ENCODE measurements at places on chromosomes 1 and 21. TPM values are rescaled to one million over a fixed set of nuclear protein-coding genes. Genes with fewer than 3 reads are reported as not detected.

- H3K4me1 ChIP-seq, result no peaks in the 10 kb centered on the region
- H3K27me3 ChIP-seq, result no peaks in the 10 kb centered on the region
- H3K36me3 ChIP-seq, result peaks cover 47% of the 10 kb centered on the region
- H3K27ac ChIP-seq, result no peak overlapping the region
Observed at GRCh38 chr1:19138958-19139581, 71.0 kb downstream of the UBR4 start.

- H3K4me3 ChIP-seq, result no peak overlapping the region
- H3K27me3 ChIP-seq, result no peaks in the 10 kb centered on the region
- no peak overlapping the region for H3K27ac ChIP-seq
- H3K4me1 ChIP-seq, result no peaks in the 10 kb centered on the region
- DNase-seq, result no peak
Observed at GRCh38 chr1:118649369-118650106, 338.6 kb downstream of the TBX15 start.

DNA sequence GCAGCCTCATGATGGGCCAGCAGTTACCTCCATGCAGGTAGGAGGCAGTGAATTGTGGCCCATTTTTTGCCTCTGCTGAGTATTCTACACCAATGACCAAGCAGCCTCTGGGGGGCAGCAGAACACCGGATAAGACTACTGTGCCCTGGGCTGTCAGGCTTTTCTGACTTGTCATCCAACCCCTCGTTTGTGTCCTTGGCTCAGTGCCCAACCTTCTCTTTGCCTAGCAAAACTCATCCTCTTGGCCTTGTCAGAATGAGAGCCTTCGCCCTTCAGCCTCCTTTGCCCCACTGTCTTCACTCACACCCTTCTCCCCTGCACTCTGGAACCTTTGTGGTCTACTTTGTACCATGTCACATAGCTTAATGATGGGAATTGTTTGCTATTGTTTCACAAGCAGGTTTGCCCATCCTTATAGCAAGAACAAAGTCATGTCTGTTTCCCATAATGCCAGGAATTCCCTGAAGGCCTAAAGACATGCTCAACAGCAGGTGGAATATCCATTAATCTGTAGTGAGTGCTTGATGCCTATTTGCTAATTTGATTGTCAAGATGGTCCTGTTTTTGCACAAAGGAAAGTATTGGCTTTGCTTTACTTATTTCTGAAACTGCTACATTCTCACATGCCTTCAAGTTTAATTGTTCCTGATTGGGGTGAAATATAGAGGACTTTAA, 255.9 kb downstream of the HHAT start:
- H3K36me3 ChIP-seq, result no peaks in the 10 kb centered on the region
- H3K4me3 ChIP-seq, result no peak overlapping the region
- no peak overlapping the region for H3K27ac ChIP-seq
- H3K4me1 ChIP-seq, result peaks cover 10% of the 10 kb centered on the region

GRCh38 chr1:172897738-172898137, 153.0 kb downstream of the TNFSF18 start:
- no peaks in the 10 kb centered on the region for H3K36me3 ChIP-seq
- H3K4me3 ChIP-seq, result no peak overlapping the region
- no peak overlapping the region for H3K27ac ChIP-seq

DNA sequence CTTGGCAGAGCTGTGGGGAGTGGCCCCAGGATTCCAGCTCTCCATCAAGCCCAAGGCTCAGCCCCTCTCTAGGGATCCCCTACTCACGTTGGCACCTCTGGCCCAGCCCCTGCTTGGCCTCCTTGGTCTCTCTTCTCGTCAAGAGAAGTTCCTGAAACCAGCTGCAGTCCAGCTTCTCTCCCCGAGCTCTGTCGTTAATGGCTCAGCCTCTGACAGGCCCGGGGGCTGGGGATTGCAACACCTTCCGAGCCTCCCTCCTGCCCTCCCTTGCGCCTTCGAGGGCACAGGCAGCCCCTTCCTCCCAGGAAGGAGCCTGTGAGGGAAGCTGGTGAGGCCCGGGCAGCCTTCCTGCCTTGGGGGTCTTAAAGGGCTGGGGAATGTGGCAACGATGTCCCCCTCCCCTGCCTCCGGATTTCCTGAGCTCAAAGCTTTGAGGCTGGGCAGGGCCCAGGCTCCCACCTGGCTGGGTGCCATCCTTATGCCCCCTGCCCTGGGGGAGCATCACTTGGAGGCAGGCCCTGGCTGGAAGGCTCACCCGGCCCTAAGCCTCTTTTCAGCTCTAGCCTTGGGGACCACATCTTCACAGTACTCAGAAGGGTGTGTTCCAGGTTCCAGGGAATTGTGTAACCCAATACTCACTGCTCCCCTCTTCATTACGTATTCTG, at the start of gene CSF3R:
Gene CSF3R, minus strand, starts transcription at position 190 of the 665 bp plus-strand sequence. CDS start 3,417 bp downstream, outside the sequence.
- no peak for DNase-seq
- no peaks in the 10 kb centered on the region for H3K36me3 ChIP-seq
- H3K27me3 ChIP-seq, result peaks cover 22% of the 10 kb centered on the region
- H3K4me1 ChIP-seq, result peaks cover 23% of the 10 kb centered on the region

DNA sequence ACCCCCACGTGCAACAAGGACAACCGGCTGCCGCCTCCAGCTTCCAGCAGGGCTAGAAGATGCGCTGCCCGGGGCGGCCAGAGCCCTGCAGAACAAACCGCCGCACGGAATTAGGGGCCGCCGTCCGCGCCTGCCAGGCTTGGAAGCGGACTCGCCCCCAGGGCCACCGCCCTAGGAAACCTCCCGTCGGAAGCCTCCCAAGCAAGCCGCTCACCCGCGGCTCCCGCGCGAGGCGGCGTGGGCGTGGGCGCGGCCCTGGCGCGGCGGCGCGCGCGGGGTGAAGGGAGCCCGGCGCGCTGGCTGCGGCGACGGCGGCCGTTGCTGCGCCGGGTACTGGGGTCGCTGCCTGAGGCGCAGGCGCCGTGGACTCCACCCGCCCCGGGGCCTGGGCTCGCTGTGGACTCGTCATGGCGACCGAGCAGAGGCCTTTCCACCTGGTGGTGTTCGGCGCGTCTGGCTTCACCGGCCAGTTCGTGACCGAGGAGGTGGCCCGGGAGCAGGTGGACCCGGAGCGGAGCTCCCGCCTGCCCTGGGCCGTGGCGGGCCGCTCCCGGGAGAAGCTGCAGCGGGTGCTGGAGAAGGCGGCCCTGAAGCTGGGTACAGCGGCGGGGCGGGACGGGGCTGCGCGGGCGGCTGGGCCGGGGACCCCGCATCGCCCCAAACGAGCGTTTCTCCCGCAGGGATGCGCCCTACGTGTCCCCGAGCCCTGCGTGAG, at the start of gene SCCPDH:
Gene SCCPDH, plus strand, starts transcription at position 394 of the 715 bp plus-strand sequence. Its CDS starts 14 bp downstream, at position 408.
- peaks cover 5% of the 10 kb centered on the region for H3K27me3 ChIP-seq
- H3K36me3 ChIP-seq, result peaks cover 16% of the 10 kb centered on the region
- H3K4me3 ChIP-seq, result peak within 1 kb of the TSS; percentile 94
- DNase-seq, result peak; percentile 54
- H3K4me1 ChIP-seq, result peaks cover 13% of the 10 kb centered on the region

DNA sequence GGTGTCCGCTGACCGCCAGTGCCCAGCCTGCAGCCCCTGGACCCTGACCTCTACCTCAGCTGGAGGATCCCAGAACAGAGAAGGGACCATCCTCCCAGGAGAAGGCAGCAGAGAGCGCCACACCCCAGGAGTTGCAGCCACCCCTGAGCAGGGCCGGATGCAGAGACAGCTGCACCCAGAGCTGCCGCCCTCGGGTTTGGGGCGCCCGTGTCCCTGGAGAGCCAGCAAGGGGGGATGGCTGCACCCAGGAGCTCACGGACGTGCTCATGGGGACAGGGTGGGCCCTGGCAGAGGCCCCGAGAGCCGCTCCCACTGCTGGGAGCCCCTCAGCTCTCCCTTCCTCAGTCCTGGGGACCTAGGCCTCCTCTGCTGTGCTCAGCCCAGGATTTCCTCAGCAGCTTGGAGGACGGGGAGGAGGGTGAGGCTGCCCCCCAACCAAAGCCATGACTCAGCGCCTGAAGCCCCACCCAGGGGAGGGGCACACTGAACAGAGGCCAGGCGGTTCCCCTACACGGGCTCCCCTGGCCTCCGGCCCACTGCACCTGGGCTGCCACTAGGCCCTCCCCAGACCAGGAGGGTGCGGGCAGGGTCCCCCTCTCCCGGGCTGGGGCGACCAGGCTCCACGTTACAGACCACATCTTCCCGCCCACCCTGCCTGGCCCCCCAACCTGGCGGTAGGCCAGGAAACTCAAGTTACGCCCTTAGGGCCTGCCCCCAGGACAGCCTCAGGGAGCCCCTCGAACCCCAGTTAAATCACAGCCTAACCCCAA, 2.2 kb downstream of the ACAP3 start:
- no peaks in the 10 kb centered on the region for H3K27me3 ChIP-seq
- peaks cover 20% of the 10 kb centered on the region for H3K4me1 ChIP-seq
- peak overlapping the region; percentile 77 for H3K27ac ChIP-seq
- H3K4me3 ChIP-seq, result peak overlapping the region; percentile 93

- no peaks in the 10 kb centered on the region for H3K27me3 ChIP-seq
- DNase-seq, result no peak
- H3K4me3 ChIP-seq, result no peak overlapping the region
- H3K4me1 ChIP-seq, result peaks cover 3% of the 10 kb centered on the region
- no peak overlapping the region for H3K27ac ChIP-seq
Observed at GRCh38 chr1:84363622-84364021, 34.7 kb upstream of the DNASE2B start.

GRCh38 chr21:29465546-29465945, 166.8 kb downstream of the BACH1 start:
- no peak overlapping the region for H3K4me3 ChIP-seq
- H3K36me3 ChIP-seq, result peaks cover 6% of the 10 kb centered on the region
- H3K27me3 ChIP-seq, result no peaks in the 10 kb centered on the region
- H3K27ac ChIP-seq, result no peak overlapping the region
- H3K4me1 ChIP-seq, result peaks cover 5% of the 10 kb centered on the region

- no peak for DNase-seq
- peaks cover 19% of the 10 kb centered on the region for H3K4me1 ChIP-seq
- peaks cover 11% of the 10 kb centered on the region for H3K27me3 ChIP-seq
- H3K4me3 ChIP-seq, result no peak overlapping the region
- H3K27ac ChIP-seq, result no peak overlapping the region
- H3K36me3 ChIP-seq, result no peaks in the 10 kb centered on the region
Observed at GRCh38 chr1:165631342-165632151, 513 bp downstream of the MGST3 start.

Gene ORC1
- polyA plus RNA-seq, result not detected

Gene VWA5B1
- polyA plus RNA-seq, result not detected

Gene VASH2
- polyA plus RNA-seq, result 0.06 TPM

Gene HSPB7
- polyA plus RNA-seq, result not detected

Gene HORMAD1
- not detected for polyA plus RNA-seq

Gene PTPRF
- polyA plus RNA-seq, result 0.19 TPM
